SJCRH30 (cell line): ENCODE measurements at places on chromosomes 2 and 18. TPM values are rescaled to one million over a fixed set of nuclear protein-coding genes. Genes with fewer than 3 reads are reported as not detected.
A peak's percentile ranks its signal among the peaks of the same experiment; 100 is the strongest.

DNA sequence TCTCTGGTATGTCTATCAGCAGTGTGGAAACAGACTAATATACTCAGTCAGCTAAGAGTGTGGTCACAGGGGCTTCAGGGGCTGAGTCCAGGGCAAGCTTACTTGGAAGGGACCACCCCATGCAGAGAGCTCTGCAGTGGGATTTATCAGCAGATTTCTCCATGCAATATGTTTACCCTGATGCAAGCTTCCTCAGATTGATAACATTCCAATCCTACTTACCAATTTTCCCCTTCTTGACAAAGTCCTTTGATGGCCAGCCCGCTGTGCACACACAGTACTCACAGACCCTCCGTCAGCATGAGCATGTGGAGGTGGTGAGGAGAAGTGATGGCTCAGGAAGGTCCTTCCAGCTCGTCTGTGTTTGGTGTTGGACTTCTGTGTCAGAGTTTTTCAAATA, 51.8 kb downstream of the SH3RF3 start:
- H3K36me3 ChIP-seq = no peaks in the 10 kb centered on the region
- no peak overlapping the region for H3K4me3 ChIP-seq
- no peak overlapping the region for H3K27ac ChIP-seq
- no peaks in the 10 kb centered on the region for H3K27me3 ChIP-seq
- H3K4me1 ChIP-seq = peaks cover 3% of the 10 kb centered on the region; the same call in 1 of the 2 replicates

- no peaks in the 10 kb centered on the region for H3K36me3 ChIP-seq
- H3K4me1 ChIP-seq = peaks cover 7% of the 10 kb centered on the region; the same call in 1 of the 2 replicates
- no peak overlapping the region for H3K27ac ChIP-seq
- H3K4me3 ChIP-seq = no peak overlapping the region
Measured at GRCh38 chr18:3037423-3037915, 24.5 kb upstream of the LPIN2 start.

DNA sequence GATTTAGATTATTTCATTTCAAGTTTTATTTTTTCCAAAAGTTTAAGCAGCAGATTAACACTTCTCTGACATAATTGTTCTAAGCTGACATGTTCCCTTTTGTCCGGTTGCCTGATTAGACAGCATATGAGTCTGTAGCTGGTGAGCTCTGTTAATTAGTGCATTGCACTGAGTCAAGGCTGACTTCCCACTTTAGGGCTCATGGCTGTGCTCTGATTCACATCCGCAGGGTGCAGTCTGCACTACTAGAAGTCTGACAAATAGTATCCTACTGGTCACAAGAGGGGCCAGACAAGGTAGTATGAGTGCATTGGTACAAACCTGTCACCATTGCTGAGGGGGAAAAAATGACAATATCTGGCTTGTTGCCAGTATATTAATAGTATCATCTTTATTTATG, 443.9 kb upstream of the ZNF804A start:
- peaks cover 7% of the 10 kb centered on the region; the same call in 1 of the 2 replicates for H3K4me1 ChIP-seq
- H3K27me3 ChIP-seq = no peaks in the 10 kb centered on the region
- H3K4me3 ChIP-seq = no peak overlapping the region
- no peak for DNase-seq
- H3K27ac ChIP-seq = no peak overlapping the region

ELOA2 gene
- 0.06 TPM in 1 of 2 replicates, not detected in the other for total RNA-seq

DNA sequence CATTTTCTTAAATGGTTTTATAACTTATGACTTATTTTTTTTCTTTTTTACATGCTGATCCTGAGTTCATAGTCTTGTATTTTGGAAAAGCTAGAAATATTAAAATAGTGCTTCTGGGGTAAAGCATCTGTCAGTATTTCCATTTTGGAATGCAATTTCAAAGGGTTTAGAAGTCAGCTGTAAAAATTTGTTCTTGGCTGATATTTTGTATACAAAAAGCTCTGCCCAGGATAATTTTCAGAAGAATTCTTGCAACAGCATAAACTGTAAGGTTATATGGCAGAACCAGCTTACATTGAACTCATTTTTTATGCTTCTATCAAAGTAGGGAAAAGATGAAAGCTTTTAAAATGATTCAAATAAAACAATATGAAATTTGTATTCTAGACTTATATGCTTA, 97.4 kb downstream of the DIS3L2 start:
- H3K27ac ChIP-seq = no peak overlapping the region
- DNase-seq = no peak
- H3K4me3 ChIP-seq = no peak overlapping the region
- H3K27me3 ChIP-seq = no peaks in the 10 kb centered on the region
- peaks cover 2% of the 10 kb centered on the region; the same call in 1 of the 2 replicates for H3K4me1 ChIP-seq
- H3K36me3 ChIP-seq = peaks cover 3% of the 10 kb centered on the region; the same call in 1 of the 2 replicates

DNA sequence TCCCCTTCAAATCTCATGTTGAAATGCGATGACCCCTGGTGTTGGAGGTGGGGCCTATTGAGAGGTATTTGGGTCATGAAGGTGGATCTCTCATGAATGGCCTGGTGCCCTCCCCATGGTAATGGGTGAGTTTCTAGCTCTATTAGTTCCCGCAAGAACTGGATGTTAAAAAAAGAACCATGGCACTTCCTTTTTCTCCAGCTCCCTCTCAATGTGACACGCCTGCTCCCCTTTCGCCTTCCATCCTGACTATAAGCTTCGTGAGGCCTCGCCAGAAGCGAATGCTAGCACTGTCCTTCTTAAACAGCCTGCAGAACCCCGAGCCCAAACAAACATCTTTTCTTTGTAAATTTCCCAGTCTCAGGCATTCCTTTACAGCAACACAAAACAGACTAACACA, 303.2 kb upstream of the REV1 start:
- no peaks in the 10 kb centered on the region for H3K36me3 ChIP-seq
- no peak for DNase-seq
- H3K27ac ChIP-seq = no peak overlapping the region

DSG2 gene
- 4.8 and 4.9 TPM in 2 replicates for total RNA-seq

ITGAV gene
- 204 and 220 TPM in 2 replicates for total RNA-seq

DNA sequence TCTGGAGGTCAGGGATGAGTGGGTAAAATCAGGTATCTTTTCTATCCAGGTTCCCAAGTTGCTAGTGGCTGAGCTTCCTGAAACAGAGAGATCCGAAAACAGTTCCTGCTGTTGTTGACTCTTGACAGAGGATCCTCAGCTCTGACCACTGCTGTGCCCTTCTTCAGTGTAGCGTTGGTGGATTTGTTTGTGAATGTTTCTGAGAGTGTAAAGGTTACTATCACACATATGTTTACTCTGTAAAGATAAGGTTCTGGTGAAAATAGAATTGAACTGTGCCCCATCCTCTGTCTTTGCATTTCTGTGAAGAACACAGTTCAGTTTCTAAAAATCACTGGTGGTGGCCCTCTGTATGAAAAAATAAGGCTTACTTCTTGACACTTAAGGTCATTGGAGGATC, 119.8 kb downstream of the LDLRAD4 start:
- H3K27ac ChIP-seq = no peak overlapping the region
- H3K36me3 ChIP-seq = no peaks in the 10 kb centered on the region
- H3K4me3 ChIP-seq = no peak overlapping the region
- no peaks in the 10 kb centered on the region for H3K27me3 ChIP-seq
- H3K4me1 ChIP-seq = no peaks in the 10 kb centered on the region
- no peak for DNase-seq

DNA sequence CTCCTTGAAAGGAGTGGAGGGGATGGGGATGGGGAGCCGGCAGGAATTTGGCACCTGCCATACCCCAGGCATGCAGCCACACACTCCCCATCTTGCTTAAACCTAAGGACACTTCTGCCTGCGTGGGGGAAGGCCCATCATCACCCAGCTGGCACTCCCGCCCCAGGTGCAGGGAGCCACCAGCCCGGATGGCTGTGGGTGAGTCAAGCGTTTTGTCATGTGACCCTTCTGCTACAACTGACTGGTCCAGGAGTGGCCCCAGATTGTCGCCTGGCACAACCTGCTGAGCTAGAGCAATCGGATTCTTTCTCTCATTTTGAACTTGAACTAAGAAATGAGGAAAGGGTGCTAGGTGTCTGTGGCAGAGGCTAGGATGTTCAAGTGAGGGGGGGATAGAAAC, 61.3 kb downstream of the TSN start:
- no peak overlapping the region for H3K27ac ChIP-seq
- H3K4me1 ChIP-seq = no peaks in the 10 kb centered on the region
- no peaks in the 10 kb centered on the region for H3K27me3 ChIP-seq
- no peak overlapping the region for H3K4me3 ChIP-seq

GRCh38 chr18:79518028-79518682, 122.4 kb downstream of the NFATC1 start:
- H3K36me3 ChIP-seq = no peaks in the 10 kb centered on the region
- DNase-seq = no peak
- H3K4me1 ChIP-seq = no peaks in the 10 kb centered on the region
- no peaks in the 10 kb centered on the region for H3K27me3 ChIP-seq
- no peak overlapping the region for H3K27ac ChIP-seq

- no peaks in the 10 kb centered on the region for H3K36me3 ChIP-seq
- H3K27ac ChIP-seq = no peak overlapping the region
- H3K27me3 ChIP-seq = no peaks in the 10 kb centered on the region
Measured at GRCh38 chr2:234548695-234549420, 52.0 kb upstream of the ARL4C start.

RFTN2 gene
- total RNA-seq = 0.02 TPM in 1 of 2 replicates, not detected in the other

TFCP2L1 gene
- 0.05 and 0.08 TPM in 2 replicates for total RNA-seq

FIGLA gene
- not detected in 2 replicates for total RNA-seq

DNA sequence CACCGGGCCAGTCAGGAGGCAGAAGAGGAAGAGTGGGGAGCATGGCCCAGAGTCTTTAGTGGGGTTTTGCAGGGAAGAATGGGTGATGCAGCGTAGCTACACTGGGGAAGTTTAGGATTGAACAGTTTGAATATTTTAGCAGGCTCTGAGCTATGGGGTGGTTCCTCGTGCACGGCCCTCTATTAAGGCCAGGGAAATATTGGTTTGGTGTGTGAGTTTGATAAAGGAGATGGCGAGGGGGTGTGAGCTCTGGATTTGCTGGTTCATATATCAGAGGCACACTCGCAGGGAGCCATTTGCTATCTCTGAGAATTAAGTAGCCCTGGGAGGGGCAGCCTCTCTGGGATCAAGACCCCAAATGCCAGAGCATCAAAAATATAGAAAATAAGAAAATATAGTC, 50.1 kb downstream of the BOLA3 start:
- no peaks in the 10 kb centered on the region for H3K4me1 ChIP-seq
- H3K27ac ChIP-seq = no peak overlapping the region
- H3K36me3 ChIP-seq = peaks cover 45% of the 10 kb centered on the region
- no peak overlapping the region for H3K4me3 ChIP-seq
- H3K27me3 ChIP-seq = no peaks in the 10 kb centered on the region

DNA sequence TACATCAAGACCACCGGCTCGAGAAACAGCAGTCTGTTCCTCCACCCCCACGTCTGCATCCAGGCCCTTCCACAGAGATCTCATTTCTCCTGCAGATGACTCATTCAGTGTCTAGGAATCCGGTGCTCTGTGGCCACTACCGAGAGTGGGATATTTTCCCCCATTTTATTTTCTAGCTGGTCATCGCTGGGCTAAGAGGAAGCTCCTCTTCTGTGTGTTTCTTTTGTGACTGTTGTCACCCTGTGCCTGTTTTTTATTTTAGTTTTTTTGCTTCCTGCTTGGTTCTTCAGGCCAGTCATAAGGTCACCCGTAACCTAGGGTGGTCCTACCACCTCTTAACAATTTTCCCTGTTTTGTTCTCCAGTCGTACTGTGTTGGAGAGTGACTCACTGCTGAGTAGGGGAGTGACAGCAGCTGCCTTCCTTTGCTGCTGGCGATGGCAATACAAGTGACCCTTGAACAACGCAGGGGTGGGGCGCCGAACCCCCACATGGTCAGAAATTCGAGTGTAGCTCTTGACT, 6.7 kb downstream of the RAMP1 start:
- H3K27me3 ChIP-seq = peaks cover under 1% of the 10 kb centered on the region; the same call in 1 of the 2 replicates
- no peaks in the 10 kb centered on the region for H3K36me3 ChIP-seq
- H3K4me3 ChIP-seq = peak overlapping the region; percentile 25
- peaks cover 19% of the 10 kb centered on the region for H3K4me1 ChIP-seq
- peak; percentile 51 for DNase-seq

DYNAP gene
- total RNA-seq = not detected in 2 replicates

MROH2A gene
- total RNA-seq = not detected in 2 replicates

DNA sequence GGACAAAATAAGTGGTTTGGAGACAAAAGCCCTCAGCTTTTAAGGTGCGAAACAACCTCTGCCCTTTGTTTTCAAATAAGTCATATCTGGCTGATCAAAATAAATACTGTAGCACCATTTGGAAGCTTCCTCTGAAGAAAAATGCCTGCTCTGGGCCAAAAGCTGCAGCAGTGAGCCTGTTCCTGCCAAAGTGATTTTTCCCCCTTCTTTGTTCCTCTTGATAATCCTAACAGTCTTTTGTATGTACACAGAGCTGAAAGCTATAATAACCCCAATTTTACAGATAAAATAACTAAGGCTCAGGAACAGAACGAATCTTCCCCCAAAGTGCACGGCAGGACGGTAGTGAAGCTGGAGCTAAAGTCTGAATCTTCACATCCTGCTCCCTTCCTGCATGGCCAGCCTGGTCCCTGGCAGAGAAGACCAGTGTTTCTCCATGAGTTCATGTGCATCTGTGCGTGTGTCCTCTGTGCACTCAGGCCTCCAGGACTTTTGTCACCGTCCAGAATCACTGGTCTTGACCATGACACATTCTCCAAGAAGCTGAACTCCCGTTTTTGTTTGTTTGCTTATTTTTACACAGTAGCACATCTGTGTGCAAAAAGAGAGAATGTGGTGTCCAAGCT, 2114.1 kb upstream of the PIK3C3 start:
- peak overlapping the region; percentile 31 for H3K4me3 ChIP-seq
- DNase-seq = no peak
- no peaks in the 10 kb centered on the region for H3K4me1 ChIP-seq
- H3K27ac ChIP-seq = no peak overlapping the region
- H3K36me3 ChIP-seq = no peaks in the 10 kb centered on the region
- no peaks in the 10 kb centered on the region for H3K27me3 ChIP-seq

GRCh38 chr2:6072276-6072675, 380.1 kb downstream of the SOX11 start:
- no peak overlapping the region for H3K27ac ChIP-seq
- peaks cover 6% of the 10 kb centered on the region for H3K4me1 ChIP-seq
- DNase-seq = no peak
- no peaks in the 10 kb centered on the region for H3K36me3 ChIP-seq

DNA sequence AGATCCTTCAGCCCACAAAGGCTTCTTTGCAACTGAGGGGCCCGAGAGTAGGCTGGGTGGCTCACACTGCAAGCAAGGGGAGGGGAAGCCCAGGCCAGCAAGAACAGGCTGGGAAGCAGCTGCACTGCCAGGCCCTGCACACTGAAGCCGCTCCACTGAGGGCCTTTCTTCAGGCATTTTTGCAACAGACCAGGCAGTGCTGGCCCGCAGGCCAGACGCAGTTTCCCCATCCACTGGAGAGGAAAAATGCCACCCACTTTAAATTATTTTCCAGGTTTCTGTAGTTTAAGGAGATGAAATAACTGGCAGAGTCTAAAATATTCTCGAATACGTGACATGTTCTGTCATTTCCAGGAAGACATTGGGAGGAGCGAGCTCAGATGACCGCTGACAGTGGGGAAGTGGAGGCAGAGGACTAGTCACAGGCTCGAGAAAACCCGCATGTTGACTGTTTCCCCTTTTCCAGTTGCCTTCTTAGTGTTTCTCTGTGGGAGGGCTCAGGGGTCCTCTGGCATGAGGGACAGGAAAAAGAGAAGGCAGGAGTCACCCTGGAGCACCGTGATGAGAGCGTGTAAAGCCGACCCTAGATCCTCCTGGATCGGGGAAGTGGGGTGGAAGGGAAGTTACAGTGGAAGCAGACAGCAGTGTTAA, 53.3 kb upstream of the B3GNT7 start:
- H3K4me1 ChIP-seq = no peaks in the 10 kb centered on the region
- H3K27me3 ChIP-seq = no peaks in the 10 kb centered on the region
- no peak for DNase-seq

GPR35 gene
- 0.04 and 0.30 TPM in 2 replicates for total RNA-seq

- H3K4me1 ChIP-seq = no peaks in the 10 kb centered on the region; the same call in 1 of the 2 replicates
- no peaks in the 10 kb centered on the region for H3K36me3 ChIP-seq
- no peak overlapping the region for H3K27ac ChIP-seq
Measured at GRCh38 chr2:232955856-232956255, 57.2 kb downstream of the NGEF start.

EPB41L3 gene
- 0.18 TPM in 1 of 2 replicates, not detected in the other for total RNA-seq

GRCh38 chr2:46010925-46011490, 286.2 kb upstream of the EPAS1 start:
- H3K27me3 ChIP-seq = no peaks in the 10 kb centered on the region
- H3K4me1 ChIP-seq = peaks cover 8% of the 10 kb centered on the region; the same call in 1 of the 2 replicates
- DNase-seq = no peak
- no peaks in the 10 kb centered on the region for H3K36me3 ChIP-seq
- no peak overlapping the region for H3K27ac ChIP-seq
